ENCODE measurements at places on chromosomes 6 and 20.

GRCh38 chr6:54440549-54440948 lies 132.3 kb downstream of the TINAG start:
- DNase-seq, result no peak

- no peak for DNase-seq
Observed at GRCh38 chr6:33778444-33779121, 10.3 kb downstream of the LEMD2 start.

- DNase-seq, result no peak
Observed at GRCh38 chr6:102660303-102660702, 1266.8 kb downstream of the GRIK2 start.

DNA sequence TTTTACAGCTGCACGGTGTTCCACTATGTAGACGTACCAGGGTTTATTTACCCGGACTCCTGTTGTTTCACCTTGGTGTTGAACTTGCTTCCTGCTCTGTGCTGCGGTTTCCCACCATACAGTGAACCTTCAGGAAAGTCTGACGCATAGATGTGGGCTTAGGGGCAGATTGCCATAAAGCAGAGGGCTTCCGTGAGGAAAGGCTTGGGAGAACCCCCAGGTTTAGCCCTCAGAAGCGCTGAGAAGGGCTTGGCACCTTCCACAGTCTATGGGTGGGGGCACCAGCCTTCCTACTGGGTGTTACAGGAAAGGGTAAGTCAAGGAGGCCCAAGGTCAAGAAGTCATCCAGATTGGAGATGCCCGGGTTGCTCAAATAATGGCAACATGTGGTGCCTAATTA lies 19.2 kb upstream of the MRPS18A start:
- DNase-seq, result peak; percentile 78

DNA sequence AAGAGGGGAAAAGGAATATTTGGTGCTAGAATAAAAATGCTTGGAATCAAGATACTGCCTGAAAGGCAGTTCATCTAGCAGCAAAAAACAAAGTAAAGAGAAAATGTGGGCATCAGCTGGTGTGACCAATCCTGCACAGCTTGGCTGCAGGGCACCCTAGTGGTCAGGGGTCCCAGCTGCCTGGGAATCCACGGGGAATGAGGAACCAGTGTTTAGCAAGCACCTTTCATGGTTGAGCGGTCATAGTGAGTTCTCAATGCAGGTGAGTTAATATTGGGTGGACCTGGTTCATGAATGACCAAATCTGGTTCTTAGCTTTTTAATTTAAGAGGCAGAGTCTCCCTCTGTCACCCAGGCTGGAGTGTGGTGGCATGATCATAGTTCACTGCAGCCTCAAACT lies 53.3 kb downstream of the CAP2 start:
- no peak for DNase-seq

DNA sequence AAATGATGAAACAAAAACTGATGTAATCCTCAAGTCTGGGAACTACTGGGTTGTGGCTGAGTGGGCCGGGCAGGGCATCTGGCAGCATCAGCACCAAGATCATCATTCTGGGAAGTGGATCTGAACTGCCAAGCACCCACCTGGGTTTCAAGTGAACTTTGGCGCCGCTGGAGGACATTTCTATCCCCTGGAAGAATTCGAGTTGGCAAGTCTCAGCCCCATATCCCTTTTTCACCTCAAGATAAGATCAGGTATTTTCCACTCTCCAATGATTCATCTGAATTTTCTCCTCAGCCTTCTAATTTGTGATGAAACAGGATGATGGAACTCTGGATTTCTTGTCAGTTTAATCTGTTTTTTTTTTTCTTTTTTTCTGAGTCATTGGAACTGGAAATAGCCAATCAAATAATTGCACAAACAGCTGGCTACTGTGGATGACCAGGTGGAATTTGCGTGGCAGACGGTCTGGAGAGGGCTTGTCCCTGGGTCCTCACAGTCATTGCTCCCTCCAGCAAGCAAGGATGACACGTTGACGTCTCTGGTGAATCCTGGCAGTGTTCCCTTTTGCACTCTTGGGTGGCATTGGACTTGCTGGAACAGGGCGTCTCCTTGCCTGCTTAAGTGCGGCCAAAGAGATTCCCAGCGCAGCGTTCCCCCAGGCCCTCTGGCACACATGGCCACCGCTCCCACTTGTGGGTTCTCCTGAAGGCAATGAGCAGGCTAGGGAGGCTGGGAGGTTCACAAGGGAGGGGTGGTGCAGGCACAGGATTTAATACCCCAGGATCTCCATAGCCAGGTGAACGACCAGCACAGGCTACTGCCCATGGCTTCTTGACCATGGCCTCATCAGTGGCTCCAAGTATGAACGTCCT lies 80.4 kb downstream of the DHX35 start:
- peak; percentile 27 for DNase-seq

DNA sequence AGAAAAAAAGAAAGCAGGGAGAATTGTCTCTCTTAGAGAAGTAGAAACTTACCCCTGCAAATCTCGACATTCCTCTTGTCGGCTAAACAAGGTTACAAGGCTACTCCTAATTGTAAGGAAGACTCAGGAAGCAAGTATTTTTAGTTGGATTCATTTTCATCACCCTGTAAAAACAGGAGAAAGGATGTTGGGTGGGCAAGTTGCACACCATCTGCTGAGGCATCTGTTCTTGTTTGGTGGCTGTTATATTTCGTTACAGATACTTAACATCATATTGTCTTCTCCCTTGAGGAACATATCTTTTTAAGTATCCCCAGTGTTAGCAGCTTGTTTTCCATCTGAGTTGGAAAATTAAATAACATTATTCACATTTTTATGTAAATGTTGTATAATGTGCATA lies 187.5 kb downstream of the PLCB4 start:
- DNase-seq, result no peak

- DNase-seq, result no peak
Observed at GRCh38 chr6:48073976-48074767, 36.8 kb downstream of the PTCHD4 start.

GRCh38 chr6:159633196-159633595 lies 59.8 kb downstream of the SOD2 start:
- DNase-seq, result peak; percentile 35

- DNase-seq, result peak; percentile 67
Observed at GRCh38 chr6:144931172-144932035, 646.3 kb downstream of the UTRN start.

DNA sequence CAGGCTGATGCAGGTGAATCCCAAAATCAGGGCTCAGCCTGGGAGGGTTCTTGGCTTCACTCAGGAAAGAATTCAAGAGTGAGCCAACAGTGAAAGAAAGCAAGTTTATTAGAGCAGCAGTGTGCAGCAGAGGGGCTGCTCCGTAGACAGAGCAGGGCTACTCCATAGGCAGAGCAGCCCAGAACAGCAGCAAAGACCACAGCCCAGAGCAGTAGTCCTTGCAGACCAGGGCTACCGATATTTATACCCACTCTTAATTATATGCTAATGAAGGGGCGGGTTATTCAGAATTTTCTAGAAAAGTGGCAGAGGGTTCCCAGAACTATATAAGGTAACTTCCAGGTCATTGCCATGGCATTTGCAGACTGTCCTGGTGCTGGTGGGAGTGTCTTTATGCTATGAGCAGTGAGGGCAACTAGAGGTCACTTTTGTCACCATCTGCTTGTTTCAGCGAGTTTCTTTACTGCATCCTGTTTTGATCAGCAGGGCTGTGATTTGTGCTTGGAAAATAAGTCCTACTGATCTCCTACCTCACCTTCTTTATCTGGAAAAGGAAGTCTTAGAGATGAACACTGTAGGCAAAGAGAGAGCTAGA lies 39.8 kb upstream of the PTPN1 start:
- no peak for DNase-seq

GRCh38 chr20:36309643-36310042 lies 3.5 kb downstream of the DLGAP4 start:
- no peak for DNase-seq

- DNase-seq, result peak; percentile 58
Observed at GRCh38 chr6:55239099-55239498, 64.8 kb downstream of the HCRTR2 start.

- no peak for DNase-seq
Observed at GRCh38 chr6:144782634-144783033, 497.5 kb downstream of the UTRN start.

GRCh38 chr20:7305976-7306375 lies 538.5 kb downstream of the BMP2 start:
- peak; percentile 0 for DNase-seq

- no peak for DNase-seq
Observed at GRCh38 chr6:117531809-117532725, 49.6 kb downstream of the DCBLD1 start.

DNA sequence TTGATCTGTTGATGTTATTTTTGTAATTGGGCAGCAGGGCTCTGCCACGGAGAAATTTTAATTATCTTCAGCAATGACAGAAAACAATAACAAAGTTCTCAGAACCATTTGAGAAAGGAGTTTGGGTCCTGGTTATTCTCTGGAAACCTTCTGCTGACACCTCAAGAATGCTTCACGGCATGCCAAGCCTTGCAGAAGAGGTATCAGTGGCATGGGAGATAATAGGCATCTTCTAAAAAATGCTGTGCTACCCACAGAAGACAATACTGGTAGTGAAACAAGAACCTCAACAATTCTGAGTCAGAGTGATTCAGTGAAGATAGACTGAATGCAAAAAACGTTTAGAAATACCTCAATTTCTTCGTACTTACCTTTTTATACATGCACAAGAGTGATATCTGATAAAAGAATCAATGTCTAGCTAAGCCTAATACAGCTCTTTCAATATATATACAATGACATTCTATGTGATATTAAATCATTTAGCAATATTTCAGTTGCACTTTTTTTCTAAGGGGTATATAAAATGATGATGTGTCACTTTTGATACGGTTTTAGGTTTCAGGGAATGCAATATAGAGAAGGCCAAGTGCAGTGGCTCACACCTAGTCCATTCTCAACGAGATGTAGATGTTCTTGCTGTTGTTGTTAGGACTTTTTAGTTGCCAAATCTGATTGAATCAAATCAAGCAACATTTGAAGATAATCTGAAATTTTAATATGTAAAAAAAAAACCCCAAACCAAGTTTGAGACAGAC lies 110.4 kb upstream of the COL21A1 start:
- DNase-seq, result peak; percentile 51

DNA sequence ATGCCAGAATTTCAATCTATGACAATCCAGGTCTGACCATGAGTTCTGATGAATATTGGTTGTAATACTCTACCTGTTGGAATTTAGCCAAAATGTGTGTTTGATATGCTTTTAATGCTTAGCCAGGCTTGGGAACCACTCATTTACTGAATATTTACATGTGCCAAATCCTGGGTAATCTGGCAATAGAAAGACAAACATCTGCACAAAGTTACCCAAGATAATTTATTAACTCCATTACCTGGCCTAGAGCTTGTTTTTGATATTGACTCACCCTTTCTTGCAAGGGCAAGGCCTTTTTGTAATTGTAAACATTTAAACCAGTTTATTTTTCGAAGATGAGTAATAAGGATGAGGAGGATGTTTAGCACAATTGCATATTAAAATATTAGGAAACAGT lies 13.5 kb upstream of the CD2AP start:
- DNase-seq, result no peak

GRCh38 chr6:44495036-44495901 lies 107.8 kb downstream of the CDC5L start:
- peak; percentile 11 for DNase-seq

- DNase-seq, result no peak
Observed at GRCh38 chr20:63014710-63015109, 7.9 kb upstream of the BHLHE23 start.
